ENCODE measurements at places on chromosomes 4 and X. TPM values are rescaled to one million over a fixed set of nuclear protein-coding genes. Genes with fewer than 3 reads are reported as not detected.

Gene RTL5
- 0.07 TPM for total RNA-seq

Gene S100P
- total RNA-seq: 365 TPM

Gene SMAD1
- 19.3 TPM for total RNA-seq

Gene TMPRSS11B
- not detected for total RNA-seq

DNA sequence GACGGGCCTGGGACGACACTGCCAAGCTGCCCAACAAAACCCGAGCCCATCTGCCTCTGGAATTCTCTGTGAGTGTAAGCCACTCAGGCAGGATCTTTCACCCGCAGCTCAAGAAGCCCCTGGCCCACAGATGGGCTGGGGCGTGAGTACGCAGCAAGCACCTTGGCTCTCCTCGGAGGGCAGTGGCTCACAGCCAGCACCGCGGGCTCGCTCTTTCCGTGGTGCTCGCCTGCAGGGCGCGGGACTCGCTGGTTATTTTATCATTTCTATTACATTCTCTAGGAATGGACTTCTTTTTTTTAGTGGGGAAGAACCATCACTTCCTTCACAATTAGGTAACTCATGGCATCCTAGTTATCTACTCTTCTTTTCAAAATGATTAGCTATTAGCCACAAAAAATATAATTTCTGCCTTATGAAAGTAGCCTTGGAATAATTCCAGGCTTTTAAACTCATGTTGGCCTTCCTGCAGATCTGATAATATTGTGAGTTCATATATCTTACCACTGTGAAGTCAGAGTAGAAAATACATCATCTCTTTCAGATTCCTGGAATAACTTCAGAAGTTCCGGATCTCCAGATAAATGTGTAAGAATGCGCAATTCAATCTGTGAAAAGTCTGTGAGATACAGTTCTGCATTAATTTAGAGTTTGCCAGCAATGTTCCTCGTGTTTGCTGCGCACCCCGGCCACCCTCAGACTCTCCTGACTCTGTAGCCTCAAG is 68.6 kb downstream of the NAT8L start:
- H3K4me3 ChIP-seq: no peak overlapping the region
- no peak for DNase-seq
- H3K27me3 ChIP-seq: peaks cover 14% of the 10 kb centered on the region
- no peak overlapping the region for H3K27ac ChIP-seq
- no peaks in the 10 kb centered on the region for H3K36me3 ChIP-seq
- no peaks in the 10 kb centered on the region for H3K4me1 ChIP-seq

DNA sequence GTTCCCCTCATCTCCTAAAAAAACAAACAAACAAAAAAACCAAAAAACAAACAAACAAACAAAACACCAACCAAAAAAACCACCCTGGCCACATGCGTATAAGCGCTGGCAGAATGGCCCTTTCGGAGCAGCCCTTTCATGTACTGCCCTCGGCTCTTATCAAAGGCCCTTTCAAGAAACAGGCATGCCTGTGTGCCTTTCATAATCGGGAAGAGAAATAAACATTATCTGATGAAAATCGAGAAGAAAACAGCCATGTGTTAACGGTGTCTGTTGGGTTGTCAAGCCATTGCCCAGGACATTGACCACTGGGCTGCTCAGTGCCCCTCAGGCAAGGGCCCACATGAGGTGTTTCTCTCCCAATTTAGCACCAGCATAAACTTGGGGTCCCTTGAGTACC is 68.3 kb downstream of the PJA1 start:
- no peaks in the 10 kb centered on the region for H3K27me3 ChIP-seq
- H3K4me1 ChIP-seq: no peaks in the 10 kb centered on the region
- no peak for DNase-seq
- H3K27ac ChIP-seq: no peak overlapping the region

DNA sequence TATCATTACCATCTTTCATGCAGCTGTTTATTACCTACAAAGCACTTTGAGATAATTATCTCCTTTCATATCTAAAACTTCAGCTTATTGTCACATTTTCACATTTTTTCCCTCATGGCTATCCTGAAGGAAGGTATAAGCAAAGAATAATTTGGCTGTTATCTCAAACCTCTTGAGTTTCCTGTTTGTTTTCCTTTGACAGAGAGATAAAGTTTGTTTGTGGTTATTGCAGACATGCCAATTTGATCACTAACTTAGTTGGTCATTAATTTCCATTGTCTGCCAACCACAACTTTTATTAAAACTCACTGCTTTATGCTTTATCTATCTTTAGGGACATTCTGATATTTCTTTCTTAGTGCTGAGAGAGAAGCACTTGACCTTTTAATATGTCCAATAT is 89.8 kb upstream of the SPANXB1 start:
- H3K27me3 ChIP-seq: no peaks in the 10 kb centered on the region
- no peak overlapping the region for H3K4me3 ChIP-seq
- no peak overlapping the region for H3K27ac ChIP-seq
- H3K36me3 ChIP-seq: no peaks in the 10 kb centered on the region
- no peak for DNase-seq

DNA sequence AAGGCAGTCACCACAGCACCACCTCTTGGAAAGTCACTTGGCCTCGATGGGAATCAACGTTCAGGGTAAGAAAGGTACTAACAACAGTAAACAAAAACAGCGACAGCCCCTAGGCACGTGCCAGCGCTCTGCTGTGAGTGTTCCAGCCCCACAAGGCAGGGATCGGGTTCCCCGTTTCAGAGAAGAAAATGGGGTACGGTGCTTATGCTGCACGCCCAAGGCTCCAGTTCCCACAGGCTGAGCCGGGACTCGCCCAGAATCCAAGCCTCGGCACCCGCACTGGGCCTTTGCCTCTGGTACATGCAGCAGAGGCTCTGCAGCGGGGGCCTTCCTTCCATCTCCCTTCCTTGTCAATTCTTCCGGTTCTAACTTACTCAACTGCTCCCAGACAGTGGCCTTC is 37.3 kb downstream of the WDR1 start:
- H3K27ac ChIP-seq: no peak overlapping the region
- DNase-seq: no peak
- H3K27me3 ChIP-seq: no peaks in the 10 kb centered on the region
- H3K4me1 ChIP-seq: no peaks in the 10 kb centered on the region
- peaks cover 12% of the 10 kb centered on the region for H3K36me3 ChIP-seq

Measured in Calu3 (cell line).